ENCODE measurements at places on chromosomes 1 and 21.

GRCh38 chr1:36172983-36173382 is 17.0 kb downstream of the MAP7D1 start:
- no peak for DNase-seq

DNA sequence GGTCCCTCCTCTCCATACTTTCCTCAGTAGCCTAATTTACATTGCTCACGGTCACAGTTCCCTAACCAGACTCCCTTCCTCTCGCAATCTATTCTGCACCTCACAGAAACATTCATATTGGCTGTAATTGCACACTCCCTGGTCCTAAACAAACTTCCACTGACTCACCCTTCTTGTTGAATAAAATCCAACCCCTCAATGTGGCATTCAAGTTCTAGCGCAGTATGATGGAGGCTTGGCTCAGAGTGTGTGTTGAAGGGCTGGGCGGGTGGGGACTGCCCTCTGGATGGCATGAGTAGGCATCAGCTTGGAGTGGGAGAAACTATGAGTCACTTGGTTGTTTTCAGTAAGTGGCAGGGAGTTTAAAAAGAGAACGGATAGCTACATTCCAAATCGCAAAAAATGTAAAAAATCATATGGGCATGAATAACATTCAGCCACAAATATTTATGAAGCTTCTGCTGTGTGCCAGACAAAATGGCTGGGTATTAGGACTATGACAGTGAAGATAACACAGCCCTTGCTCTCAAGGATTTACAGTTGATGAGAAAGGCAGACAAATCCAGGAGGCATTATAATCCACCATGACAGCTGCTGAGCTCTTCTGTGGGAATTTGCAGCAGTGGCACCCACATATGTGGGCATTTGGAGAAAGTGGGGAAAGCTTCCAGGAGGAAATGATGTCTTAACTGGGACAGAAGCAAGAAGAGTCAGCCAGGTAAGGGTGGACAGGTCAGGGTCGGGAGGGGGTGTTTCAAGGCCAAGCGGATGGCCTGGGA is 42.2 kb upstream of the LYST start:
- peak; percentile 29 for DNase-seq

DNA sequence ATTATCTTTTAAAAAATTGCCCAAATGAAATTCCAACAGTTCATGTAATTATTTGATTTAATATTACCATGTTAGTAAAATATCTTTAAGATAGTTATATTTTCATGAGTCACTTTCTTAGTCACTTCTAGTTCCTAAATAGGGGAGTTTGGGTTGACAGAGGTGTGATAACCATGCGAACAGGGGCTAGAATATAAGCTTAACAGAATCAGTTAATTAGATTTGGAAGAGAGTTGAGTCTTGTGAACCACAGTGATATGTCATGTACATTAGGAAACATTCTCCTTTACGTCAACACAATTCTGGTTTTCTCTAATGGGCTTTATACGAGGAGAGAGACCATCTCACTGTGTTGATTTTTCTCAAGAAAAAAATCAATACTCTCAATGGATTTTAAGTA is 64.8 kb upstream of the ZNF281 start:
- DNase-seq, result no peak

DNA sequence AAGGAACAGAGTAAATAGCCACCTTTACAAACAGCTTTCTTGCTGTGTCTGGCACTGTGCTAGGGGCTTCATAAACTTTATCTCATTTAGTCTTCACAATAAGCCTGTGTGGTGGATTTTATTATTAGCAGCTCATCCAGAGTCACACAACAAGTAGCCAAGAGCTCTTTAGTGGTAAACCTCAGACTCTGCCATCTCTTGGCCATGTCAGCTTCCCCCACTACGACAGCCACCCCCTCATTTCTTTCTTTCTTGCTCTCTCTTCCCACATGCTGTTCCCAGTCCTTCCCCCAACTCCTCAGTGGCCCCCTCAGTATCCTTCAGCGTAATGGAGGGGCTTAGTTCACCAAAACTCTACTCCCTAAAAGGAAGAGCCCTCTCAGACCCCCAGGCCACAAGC is 1.2 kb upstream of the ZNF683 start:
- no peak for DNase-seq

DNA sequence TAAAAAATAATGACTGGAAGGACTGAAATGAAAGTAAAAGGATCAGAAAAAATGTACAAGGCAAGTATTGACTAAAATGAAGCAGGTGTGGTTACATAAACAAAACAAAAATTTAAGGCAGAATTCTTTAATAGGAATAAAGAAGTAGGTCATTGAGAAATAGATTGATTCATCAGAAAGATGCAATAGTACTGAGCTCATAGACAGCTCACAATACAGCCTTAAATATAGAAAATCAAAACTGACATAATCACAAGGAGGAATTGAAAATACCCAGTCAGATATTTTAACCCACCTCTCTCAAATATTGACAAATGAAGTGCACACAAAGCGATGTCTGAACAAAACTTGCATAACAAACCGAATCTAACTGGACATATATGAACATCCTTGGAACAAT is 366.8 kb upstream of the DPYD start:
- no peak for DNase-seq

GRCh38 chr1:220747437-220748088 is 559 bp upstream of the MTARC2 start:
- no peak for DNase-seq

DNA sequence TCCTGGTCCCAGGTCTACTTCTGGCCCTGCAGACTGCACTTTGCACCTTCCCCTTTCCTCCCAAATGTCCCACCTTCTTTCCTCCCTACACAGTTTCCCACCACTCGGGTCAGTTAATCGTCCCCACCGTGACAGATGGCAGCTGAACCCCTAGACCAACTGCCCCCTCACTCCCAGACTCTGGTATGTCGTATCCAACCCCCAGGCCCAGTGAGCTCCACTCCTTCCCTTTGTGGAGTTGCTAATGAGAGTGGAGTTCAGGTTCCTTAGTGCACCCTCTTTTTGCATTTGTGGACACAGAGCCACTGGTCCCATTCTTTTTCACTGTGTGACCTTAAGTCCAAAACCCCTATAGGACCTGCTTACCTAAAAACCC is 1.8 kb downstream of the MAN1C1 start:
- no peak for DNase-seq

DNA sequence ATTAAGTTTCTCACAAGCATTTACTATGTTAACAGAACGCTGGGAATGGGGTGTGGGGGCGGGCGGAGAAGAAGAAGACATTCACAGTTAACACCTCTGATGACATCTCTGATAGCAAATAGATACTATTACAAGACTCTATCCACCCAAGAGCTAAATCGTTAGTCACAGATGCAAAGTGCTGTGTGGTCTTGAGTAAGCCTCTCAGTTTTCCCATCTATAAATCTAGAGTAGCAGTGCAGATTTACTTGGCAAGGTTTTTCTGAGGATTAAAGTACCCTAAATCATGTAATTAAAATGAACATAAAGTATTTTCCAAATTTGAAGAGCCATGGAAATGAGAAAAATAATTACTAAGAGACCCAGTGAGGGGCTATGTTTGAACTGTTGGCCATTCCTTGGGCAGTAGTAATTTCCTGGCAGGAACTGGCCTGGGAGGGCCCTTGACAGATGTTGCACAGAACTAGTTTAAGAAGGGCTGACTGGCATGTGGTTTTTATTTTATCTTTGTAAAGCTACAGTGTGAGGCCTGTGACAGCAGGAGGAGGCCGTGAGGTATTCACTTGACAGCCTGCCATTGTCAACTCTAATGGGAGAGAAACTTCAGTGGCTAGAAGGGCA is 58.7 kb upstream of the APOBEC4 start:
- DNase-seq, result no peak

DNA sequence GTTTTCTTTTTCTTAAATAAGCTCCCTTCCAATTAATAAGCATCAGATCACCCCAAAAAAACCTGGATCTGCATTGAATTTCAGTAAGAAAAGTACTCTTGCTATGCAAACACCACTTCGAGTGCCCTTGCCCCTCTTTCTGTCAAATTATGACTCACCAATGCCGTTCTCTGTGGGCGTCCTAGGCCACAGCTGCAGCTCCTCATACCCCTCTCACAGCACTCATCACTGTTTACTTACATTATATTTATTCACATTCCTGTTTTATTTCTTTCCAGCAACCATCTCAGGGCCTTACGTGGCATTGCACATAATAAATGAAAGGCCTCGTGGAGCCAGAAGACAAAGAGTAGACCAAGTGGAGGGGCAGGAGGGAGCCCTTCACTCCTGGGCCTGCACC is 99.1 kb upstream of the CTTNBP2NL start:
- peak; percentile 36 for DNase-seq

- DNase-seq, result no peak
Measured at GRCh38 chr1:156111355-156111962, 3.1 kb upstream of the LMNA start.

- no peak for DNase-seq
Measured at GRCh38 chr1:91578320-91579109, 77.9 kb downstream of the CDC7 start.

DNA sequence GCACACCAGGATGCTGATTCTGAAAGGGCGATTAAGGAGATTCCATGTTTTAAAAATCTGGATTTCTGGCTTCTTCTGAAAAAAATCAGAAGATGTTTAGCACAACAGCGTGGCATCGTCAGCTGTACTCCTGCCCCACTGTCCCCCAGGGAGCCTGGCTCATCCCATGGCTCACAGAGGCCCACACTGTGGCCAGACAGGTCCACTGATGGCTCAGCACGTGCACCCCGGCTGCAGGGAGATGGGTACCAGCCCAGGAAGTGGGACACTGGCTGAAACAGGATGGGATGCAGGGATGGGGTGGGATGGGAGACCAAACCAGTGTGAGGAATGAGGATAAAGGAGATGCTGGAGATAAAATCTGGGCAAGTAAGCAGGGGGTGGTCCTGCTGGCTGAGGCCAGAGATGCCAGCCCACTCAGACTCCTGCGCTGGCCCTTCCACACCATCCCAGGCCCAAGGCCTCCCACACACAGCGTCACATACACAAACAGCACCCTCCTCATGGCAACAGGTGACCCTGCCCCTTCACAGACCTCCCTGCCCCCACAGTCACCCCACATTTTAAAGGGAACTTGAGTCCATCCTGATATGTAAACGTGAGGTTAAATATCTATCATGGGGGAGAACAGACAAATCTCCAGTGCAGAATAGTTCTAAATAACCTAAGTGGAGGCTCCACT is 23.9 kb upstream of the SAMD11 start:
- DNase-seq, result no peak

- DNase-seq, result no peak
Measured at GRCh38 chr1:19315378-19316198, 3.5 kb downstream of the SLC66A1 start.

DNA sequence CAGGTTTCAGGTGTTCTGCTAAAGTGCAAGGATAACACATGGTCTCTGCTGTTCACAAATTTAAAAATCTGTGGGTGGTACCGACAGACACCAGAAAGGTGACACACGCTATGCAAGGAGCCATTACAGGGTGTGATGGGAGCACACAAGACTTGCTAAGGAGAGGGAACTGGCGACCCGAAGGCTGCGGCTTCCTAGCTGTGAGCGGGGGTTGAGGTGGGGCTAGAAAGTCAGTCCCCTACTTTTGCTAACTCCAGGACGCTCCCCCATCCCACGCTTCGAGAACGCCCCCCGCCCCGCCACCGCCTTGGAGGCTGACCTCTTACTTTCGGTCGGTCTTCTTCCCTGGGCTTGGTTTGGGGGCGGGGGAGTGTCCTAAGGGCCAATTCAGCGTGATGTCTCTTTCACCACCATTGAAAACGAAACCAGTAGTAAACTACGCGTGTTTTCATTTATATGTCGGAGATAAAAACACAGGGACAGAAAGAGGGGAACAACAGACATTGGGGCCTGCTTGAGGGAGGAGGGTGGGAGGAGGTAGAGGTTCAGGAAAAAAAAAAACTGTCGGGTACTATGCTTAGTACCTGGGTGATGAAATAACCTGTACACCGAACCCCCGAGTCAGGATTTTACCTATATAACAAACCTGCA is 1.1 kb downstream of the CKS1B start:
- DNase-seq, result no peak

GRCh38 chr1:151553659-151554058 is 13.6 kb downstream of the TUFT1 start:
- no peak for DNase-seq

GRCh38 chr1:58983162-58983561 is 199.3 kb upstream of the JUN start:
- no peak for DNase-seq

- no peak for DNase-seq
Measured at GRCh38 chr1:101632548-101633272, 364.0 kb downstream of the OLFM3 start.

- no peak for DNase-seq
Measured at GRCh38 chr1:27507960-27508665, 18.1 kb upstream of the WASF2 start.

DNA sequence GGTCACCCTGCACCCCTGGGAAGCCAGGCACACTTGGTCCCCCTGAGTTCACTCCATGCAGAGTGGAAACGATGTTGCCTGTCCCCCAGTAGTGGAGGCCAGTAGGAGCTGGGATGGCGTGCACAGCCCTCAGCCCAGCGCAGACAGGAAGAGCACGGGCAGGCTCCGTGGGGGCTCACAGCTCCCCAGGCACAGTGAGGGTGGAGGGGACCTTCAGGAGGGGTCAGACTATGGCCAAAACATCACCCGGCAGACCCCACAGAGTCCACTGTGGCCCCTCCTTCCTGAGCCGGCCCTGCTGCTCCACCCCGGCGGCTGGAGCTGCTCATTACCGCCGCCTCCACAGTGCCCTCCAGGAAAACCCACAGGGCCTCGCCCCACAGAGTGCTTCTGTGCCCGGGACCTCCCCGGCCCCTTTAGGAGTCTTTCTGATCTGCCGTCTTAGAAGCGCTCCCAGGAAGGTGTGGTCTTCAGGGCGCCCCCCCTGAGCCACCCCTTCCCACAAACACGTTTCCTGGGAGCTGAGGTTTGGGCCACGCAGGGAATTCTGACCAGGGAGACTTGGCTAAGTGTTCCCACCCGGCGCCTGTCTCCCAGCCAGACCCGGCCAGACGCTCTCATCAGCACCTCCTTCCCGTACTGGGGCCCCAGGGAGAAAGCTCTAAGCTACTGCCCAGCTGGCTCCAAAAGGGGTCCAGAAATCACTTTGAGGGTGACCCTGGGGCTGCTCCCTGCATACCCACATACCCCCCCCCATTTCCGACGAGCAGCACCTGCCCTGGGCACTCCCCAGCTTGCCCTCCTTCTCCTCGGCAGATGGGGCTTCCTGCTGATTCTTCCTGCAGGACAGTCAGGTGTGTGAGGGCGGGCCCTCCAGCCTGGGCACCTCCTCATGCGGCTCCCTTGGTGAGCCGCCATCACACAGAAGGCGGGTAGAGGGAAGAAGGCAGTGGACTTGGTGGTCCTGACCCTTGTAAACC is 38.8 kb downstream of the RIPK4 start:
- no peak for DNase-seq

DNA sequence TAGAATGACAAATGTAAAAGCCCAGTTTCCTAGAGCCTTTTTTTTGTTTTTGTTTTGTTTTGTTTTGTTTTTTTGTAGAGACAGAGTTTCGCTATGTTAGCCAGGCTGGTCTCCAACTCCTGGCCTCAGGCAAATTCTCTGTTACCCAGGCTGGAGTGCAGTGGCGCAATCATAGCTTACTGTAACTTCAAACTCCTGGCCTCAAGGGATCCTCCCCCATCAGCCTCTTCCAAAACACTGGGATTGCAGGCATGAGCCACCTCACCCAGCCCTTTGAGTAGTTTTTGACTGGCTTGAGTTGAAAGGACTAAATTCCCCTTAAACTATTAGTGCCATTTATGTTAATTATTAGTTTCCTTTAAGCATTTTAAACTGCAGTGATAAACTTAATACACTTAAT is 28.8 kb upstream of the ZBTB18 start:
- peak; percentile 7 for DNase-seq
